ENCODE measurements at places on chromosomes 7 and 10.

DNA sequence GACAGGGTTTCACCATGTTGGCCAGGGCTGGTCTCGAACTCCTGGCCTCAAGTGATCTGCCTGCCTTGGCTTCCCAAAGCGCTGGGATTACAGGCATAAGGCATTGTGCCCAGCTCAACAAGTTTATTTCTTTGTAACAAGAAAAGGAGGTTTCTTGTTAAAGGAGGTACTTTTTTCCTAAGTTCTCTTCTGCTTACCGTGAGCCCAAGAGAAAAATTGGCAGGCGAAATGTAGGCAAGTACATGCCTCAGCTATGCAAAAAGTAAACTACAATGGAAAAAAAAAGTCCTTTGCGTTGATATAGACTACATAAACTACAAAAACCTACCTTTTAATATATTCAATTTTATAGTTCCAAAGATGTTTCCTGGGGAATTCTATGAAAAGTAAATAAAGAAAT, 122.6 kb downstream of the DKK1 start:
- no peak for DNase-seq

DNA sequence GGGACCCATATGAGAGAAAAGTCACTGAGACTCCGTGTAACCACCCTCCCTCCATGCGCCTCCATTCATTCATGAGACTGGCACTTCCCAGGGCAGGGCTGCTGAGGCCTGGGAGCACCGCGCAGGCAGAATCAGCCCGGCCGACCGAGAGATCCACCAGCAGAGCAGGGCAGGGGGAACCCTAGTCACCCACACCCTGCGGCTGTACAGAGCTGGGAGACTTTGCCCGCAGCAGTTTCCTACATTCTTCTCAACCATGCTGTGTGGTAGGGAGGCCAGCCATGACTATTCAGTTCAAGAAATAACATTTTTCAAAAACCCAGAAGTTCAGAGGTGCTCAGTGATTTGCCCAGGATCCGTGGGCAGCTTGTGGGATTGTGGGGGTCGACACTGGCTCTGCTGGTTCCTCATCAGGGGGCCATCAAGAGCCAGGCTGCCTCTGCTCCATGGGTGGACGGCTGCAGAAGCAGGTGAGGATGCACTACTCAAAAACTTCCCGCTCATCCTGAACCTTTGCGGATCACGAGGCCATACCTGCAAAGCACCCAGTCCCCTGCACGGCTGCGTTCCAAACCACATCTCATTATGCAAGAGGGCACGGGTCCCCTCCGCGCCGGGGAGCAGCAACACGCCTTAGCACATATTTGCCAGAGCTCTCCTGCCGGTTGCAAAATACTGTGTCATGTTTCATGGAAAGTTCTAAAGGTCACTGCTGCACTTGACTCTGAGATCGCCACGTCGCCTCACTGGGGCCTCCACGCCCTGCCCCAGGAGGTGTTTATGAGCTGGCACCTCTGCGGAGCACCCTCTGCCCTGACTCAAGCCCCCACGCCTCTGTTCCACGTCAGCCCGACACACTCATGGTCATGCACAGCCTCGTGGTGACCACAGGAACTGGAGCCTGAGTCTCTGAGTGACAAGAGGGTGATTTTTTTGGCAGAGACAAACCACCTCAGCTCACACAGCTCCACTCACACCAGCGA, 132.0 kb downstream of the PRKAG2 start:
- no peak for DNase-seq

DNA sequence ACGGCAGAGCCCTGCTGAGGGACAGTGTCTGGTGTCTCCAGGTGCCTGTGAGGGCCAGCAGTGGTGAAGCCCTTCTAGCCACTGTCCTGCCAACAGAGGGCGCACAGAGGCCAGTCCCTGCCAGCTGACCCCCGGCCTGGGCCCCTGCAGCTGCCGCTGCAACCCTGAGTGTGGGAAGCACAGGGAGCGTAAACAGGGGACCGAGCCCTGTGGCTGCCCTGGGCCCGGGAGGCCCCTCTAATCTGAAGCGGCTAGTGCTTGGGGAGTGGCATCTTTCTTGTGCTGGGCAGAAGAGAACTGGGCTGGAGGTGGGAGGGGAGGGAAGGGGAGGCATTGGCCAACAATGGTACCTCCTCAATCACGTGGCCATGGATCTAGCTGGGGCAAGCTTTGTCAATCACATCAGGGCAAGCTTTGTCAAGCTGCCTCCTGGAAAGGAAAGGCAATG, 34.6 kb downstream of the TRIM8 start:
- no peak for DNase-seq

GRCh38 chr7:147798001-147798400, 792.6 kb upstream of the C7orf33 start:
- no peak for DNase-seq

DNA sequence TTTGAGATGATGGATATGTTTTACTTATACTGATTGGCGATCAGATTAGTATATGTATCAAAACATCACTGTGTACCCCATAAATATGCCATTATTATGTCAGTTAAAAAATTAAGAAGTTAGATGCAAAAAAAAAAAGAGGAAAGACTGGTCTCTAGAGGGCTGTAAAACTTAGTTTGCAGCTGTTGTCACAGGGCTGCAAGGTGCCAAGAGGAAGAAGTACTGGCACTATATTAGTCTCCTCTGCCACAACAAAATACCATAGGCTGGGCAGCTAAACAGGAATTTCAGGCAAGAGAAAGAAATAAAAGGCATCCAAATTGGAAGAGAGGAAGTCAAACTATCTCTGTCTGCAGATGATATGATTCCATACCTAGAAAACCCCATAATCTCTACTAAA, 177.8 kb upstream of the PLPP4 start:
- no peak for DNase-seq
